ENCODE measurements at places on chromosomes 5 and 9. TPM values are rescaled to one million over a fixed set of nuclear protein-coding genes. Genes with fewer than 3 reads are reported as not detected.

DNA sequence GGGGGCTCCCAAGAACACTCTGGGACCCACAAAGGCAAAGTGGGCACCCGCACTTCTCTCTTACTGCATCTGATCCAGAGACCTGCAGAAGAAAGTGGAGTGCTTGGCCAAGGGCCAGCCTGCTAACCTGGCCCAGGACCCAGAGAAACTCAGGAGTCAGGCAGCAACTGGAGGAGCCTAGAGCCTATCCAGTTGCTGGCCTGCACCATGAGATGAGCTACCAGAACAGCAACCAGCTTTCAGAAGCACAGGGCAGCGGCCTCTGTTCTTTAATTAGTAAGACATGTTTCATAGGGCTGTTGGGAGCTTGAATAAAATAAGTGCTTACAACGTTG is 298.3 kb downstream of the GADD45G start:
- DNase-seq: no peak

DNA sequence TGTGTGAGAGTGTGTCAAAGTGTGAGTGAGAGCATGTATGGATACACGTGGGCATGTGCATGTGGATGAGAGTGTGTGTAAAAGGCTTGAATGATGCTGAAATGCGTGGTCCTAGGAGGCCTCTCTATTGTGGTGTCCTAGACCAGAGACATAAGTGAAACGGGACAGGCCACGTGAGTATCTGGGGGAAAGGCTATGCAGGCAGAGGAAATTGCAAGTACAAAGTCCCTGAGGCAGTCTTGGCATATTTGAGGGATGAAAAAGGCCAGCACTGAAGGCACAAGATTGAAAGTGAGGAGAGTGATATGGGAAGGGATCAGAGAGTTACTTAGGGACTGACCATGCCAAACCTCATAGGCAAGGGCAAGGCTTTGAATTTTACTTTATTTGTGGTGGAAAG is 67.2 kb upstream of the CCDC152 start:
- no peak for DNase-seq

DNA sequence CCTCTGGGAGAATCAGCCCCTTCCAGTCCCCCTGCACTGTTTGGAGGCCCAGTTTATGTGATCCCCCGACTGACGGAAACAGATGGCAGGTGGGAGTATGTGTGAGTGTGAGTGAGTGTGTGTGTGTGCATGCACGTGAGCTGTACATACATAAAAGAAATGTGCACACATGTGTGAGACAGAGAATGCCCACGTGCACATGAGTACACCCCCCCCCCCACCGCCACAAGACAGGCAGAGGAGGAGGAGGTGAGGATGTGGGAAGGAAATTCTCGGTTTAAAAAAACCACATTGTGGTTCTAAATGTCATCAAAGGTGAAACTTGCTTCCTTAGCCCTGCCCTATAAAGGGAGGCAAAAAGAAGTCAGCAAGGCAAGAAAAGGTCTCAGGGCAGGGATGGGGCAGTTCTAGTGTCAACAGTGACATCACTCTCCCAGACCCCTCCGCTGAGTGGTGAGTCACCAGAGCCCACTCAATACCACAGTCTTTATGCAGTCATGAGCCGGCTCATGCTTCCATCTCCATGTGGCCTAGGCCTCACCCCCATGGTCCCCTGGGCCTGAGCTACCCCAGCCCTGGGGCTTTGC is 79.2 kb upstream of the HSPA9 start:
- DNase-seq: peak; percentile 73

DNA sequence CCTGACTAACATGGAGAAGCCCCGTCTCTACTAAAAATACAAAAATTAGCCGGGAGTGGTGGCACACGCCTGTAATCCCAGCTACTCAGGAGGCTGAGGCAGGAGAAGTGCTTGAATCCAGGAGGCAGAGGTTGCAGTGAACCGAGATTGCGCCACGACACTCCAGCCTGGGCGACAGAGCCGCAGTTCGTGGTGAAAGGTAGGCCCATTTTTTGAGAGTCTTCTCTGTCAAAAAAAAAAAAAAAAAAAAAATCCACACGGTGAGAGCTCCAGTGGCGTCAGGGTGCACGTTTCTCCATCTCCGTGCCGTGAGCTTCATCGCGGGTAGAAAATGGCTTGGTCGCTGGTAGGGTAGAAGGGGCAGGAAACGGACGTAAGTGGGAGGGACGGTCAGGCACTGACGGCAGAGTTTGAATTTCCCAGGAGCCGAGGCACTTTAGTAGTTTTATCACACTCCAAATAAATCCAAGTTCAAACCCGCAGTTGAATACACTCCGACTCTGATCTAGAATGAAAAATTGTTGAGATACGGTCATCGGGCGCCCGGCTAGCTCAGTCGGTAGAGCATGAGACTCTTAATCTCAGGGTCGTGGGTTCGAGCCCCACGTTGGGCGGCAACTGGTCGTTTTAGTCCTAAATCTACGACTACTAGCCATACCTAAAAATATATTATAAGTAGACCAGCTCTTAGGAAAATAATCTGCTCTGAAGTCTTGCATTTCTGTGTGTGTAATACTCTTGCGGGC is 2.4 kb upstream of the TRIM7 start:
- DNase-seq: peak; percentile 81

DNA sequence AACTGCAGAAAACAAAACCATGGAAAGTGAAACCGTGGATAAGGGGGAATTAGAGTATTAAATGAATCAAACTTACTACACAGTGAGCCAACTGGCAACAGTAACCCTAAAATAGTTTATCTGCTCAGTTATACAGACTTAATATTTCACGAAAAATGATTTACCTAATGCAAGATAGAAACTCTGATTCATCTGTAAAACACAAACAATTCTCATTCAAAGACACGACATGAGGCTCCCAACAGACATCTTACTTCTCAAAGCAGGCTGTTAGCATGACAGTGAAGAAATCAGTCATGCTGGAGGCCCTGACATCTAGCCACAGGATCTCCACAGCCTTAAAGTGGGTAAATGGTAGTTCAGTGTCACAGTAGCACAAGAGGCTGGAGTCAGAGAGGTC is 131.2 kb downstream of the FBN2 start:
- no peak for DNase-seq

DNA sequence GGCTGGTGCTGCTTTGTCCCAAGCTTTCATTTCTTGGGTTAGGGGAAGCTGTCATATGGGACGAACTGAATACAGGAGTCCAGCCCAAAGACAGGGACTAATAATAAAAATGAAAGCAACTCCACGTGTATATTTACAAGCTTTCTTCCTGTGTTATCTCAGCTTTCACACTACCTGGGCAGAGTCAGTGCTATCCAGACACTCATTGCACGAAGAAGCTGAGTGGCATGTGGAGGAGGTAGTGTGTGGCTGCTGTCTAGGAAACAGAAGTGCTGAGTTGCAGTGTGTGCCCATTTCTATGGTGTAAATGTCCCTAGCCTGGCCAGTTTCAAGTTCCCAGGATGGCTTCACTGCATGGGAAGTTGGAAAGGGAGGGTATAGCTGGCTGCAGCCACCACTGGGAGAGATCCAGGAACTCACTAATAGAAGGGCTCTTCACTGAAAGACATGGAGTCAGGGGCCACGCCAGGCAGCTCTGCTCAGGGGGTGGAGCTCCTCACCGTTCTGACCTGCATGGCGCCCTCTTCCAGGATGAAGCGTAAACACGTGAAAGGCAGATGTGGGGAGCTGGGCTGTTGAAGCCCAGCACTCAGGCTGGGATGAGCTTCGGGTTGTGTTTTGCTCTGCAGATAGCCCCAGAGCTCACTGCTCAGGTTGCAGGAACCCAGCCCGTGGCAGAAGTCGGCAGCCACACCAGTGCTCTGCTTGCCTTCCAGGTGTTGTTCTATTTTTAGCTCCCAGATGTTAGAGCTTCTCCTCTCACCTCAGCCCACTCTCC is 116.9 kb downstream of the IRX2 start:
- DNase-seq: no peak

DNA sequence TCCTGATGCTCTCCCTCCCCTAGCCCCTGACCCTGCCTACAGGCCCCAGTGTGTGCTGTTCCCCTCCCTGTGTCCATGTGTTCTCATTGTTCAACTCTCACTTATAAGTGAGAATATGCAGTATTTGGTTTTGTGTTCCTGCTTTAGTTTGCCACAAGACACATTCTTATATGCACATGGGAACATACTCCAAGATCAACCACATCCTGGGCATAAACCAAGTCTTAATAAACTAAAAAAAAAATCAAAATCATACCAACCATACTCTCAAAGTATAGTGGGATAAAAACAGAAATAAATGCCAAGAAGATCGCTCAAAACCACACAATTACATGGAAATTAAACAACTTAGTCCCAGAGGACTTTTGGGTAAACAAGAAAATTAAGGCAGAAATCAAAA is 11.2 kb upstream of the ZCCHC9 start:
- DNase-seq: no peak

- no peak for DNase-seq
These were observed 638.3 kb downstream of the CCDC171 start for GRCh38 chr9:16191191-16191590.

DNA sequence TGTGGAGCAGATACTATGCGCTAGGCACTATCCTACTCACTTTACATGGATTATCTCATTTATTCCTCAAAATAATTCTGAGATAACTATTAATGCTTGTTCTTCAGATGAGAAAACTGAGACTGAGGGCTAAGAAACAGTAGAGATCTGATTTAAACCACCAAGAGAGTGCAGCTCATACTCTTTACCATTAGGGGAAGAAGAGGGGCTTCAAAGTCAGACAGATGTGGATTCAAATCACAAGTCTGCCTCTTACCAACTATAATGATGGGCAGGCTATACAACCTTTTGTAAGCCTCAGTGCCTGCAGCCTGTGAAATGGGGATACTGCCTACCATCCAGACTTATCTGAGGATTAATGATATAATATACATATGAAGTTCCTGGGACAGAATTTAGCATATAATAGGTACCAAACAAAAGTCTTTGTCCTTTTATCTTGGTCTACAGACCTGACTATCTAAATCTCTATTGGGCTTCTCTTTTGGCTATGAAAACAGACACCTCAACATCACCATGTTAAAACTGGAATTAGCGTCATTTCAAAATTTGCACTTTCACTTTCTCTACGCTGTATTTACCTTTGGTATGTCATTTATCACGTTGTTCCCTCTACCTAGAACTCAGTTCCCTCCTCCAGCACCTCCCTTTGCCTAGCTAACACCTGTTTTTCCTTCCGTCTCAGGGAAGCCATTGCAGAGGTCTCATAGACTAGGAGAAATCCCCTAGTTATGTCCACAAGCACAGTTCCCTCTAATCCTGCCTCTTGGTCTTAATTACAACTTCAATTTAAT is 13.8 kb upstream of the TMEM267 start:
- DNase-seq: no peak

GRCh38 chr5:157354800-157355199 is 88.9 kb downstream of the CYFIP2 start:
- no peak for DNase-seq

DNA sequence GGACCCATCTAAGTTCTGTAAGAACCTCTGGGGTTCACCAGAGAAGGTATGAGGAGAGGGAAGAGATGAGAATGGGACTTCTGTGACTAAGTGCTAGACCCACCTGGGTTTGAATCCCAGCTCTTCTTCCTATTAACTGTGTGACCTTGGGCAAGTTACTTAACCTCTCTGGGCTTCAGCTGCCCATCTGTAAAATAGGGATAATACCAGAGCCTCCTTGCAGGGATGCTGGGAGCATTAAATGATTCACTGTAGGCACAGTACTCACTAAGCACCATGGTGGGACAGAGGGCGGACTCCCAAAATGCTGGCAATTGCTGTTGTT is 53.6 kb downstream of the WHRN start:
- DNase-seq: no peak

DNA sequence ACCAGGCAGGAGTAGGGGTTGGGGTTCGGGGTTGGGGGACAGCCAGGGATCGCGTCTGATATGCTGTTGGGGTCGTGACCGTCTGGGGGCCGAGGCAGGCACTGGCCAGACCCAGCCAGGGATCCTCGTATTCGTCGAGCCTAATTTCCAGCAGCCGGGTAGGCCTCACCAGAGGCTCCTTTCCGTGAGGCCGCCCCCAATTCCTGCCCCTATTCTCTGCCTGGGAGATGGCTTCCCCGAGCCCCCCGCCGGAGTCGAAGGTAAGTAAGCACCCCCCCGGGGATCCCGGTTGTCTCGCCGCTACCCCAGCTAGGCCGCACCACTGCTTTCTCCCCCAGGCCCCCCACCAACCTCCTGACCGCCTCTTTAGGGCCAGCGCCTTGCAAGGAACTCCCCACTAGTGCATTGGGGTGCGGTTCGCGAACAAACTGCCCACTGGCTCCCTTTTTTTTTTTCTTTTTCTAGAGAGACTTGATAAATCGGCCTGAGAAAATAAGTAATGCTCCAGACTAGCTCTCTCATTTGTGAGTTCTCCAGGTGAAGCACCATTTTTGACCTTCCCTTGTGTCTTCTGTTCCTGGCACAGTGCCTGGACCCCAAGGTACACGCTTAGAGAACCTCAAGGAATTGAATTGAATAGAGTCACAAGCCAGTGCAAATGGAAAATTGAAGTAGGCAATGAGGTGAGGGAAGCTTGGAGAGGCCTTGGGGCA is 435 bp downstream of the ZNF189 start:
- no peak for DNase-seq

GRCh38 chr9:95757439-95757838 is 118.1 kb upstream of the ERCC6L2 start:
- no peak for DNase-seq

DNA sequence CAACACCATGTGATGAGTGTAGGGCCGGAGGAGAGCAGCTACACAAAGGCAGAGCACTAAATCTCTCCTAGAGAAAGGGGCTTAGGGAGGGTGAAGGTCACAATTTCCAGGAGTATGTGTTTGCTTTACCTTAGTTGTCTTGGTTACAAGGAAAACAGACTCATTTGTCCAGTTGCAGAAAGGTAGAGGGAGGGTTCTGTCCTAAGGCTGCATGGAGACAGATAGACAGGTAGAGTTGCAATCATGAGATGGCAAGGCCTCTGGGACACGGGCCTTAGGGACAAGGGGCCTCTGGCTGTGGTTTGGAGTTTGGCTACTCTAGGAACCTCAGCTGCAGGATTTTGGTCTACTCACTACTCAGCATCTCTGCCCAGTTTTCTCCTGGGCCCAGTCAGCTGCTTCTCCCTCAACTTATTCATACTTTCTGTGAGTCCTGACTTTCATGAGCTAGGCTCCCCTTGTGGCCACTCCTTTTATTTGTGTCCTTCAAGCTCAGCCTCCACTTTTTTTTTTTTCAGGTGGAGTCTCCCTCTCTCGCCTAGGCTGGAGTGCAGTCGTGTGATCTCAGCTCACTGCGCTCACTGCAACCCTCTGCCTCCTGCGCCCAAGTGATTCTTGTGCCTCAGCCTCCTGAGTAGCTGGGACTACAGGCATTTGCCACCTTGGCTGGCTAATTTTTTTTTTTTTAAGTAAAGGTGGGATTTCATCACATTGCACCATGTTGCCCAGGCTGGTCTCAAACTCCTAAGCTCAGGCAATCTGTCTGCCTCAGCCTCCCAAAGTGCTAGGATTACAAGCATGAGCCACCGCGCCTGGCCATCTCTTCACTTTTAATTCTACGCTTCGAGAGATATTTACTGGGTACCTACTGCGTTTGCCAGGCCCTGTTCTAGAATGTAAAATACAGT is 76.6 kb downstream of the PTPDC1 start:
- no peak for DNase-seq

Gene SLC6A7
- total RNA-seq: not detected

Gene ARHGEF37
- 0.52 TPM for total RNA-seq

Gene CDH18
- not detected for total RNA-seq

Gene NOL8
- 70.0 TPM for total RNA-seq

Gene PTCD2
- total RNA-seq: 14.1 TPM

Gene NKD2
- total RNA-seq: 0.54 TPM
